Stimulated activated CD8-positive, alpha-beta memory T cell treated with anti-CD3 and anti-CD28 coated beads, Interleukin-7, amount 100 ng/mL, for 1 hour (primary cell): ENCODE measurements at places on chromosomes 7 and 10.

GRCh38 chr7:35552691-35553090, 142.2 kb downstream of the HERPUD2 start:
- no peak for DNase-seq

GRCh38 chr10:110803830-110804338, 67.8 kb upstream of the PDCD4 start:
- DNase-seq: peak; percentile 12

GRCh38 chr7:54581511-54581910, 39.3 kb downstream of the VSTM2A start:
- DNase-seq: no peak

DNA sequence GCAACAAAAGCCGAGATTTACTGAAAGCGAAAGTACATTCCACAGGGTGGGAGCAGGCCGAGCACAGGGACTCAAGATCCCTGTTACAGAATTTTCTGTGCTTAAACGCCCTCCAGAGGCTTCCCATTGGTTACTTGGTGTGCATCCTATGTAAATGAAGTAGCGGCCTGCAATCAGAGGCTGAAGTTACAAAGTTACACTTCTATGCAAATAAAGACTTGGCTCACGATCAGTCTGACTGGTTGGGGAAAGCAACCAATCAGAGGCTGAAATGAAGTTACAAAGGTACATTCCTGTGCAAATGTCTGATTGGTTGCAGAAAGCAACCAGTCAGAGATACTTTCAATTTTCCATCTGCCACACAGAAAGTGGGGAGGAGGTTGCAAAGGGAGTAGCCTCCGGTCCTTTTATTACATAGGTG, 4.1 kb downstream of the ACBD7 start:
- DNase-seq: no peak

GRCh38 chr7:46003896-46004875, 83.1 kb upstream of the IGFBP3 start:
- DNase-seq: no peak

GRCh38 chr10:130378556-130379400, 242.6 kb downstream of the GLRX3 start:
- DNase-seq: no peak

GRCh38 chr10:57113545-57113944, 752.5 kb upstream of the ZWINT start:
- DNase-seq: no peak

DNA sequence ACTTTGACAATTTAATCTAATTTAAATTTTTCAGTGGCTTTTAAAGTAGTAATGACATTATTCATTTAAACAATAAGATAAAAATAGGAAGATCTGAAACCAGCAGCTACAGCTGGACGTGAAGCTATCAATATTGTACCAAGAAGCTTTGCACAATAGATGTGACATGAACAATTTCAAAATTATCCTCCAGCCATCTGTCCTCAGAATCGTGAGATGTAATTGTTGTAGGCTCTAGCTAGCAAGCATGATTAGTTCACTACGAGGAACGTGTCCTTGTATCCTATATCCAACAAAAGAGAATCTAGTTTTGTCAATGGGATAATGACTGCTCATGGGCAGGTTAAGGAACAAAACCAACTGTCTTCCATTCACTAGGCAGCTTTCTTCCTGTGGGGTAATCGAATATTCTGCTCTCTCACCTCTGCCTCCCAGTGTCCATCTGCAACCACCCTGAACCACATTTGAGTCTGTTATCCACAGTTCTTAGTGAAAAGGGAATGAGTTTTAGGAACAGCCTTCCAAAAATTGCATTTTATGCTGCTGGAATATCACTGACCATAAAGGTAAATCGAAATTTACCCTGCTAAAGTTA, 247.3 kb downstream of the PARD3 start:
- DNase-seq: no peak

- no peak for DNase-seq
Observed at GRCh38 chr7:45325378-45325777, 167.8 kb downstream of the RAMP3 start.

DNA sequence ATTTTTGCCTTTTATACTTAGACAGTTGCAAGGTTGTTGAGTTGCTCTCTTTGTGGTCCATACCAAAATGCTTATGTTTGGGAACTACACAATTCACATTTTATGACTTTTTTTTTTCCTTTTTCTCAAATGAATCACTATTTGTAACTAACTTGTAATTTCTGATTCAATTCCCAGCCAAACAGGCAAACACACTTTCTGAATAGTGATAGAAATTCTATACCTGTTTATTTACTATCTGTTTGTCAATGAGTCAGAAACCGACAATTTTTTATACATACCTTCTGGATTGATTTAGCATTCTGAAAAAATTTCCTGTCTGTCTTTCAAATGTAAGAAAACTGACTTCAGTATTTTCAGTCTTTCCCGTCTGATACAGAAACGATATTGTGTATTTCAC, 69.1 kb downstream of the MBL2 start:
- no peak for DNase-seq

GRCh38 chr10:89479771-89480446, 55.5 kb downstream of the SLC16A12 start:
- no peak for DNase-seq

DNA sequence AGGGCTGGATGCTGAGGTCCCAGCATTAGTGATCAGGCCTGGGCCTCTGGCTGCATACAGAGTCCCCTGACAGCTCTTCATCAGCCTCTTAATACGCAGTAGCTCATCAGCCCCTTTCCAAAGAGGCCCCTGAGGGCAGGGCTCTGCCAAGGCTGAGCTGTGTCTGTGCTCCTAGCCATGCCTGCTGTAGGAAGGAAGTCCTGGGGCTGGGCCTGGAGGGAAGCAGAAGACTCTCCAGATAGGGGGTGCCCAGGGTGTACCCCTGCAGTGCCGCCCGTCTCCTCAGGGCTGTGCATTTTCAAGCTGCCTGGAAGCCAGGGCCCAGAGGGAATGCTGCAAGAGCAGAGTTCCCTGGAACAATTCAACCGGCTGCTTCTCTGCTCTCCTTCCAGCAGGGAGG, 7.3 kb upstream of the RET start:
- no peak for DNase-seq

GRCh38 chr10:59879363-59879913, 26.9 kb downstream of the CCDC6 start:
- DNase-seq: no peak

DNA sequence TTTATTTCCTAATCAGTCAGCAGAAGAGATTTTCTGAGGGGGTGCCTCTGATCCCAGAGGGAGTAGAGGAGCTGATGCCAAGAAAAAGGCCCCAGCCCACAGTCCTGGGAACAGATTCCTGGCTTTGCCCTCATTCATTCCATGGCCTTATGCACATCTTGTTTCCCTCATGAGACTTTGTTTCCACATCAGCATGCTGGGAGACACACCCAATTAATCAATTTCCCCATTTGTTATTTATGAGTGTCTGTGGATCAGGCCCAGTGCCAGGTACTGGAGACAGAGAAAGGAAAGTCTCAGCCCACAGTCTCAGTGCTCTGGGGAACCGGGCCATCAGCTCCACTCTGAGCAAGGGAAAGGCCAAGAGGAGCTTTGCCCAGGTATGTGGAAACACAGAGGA, 496.2 kb upstream of the ZMIZ1 start:
- DNase-seq: no peak

DNA sequence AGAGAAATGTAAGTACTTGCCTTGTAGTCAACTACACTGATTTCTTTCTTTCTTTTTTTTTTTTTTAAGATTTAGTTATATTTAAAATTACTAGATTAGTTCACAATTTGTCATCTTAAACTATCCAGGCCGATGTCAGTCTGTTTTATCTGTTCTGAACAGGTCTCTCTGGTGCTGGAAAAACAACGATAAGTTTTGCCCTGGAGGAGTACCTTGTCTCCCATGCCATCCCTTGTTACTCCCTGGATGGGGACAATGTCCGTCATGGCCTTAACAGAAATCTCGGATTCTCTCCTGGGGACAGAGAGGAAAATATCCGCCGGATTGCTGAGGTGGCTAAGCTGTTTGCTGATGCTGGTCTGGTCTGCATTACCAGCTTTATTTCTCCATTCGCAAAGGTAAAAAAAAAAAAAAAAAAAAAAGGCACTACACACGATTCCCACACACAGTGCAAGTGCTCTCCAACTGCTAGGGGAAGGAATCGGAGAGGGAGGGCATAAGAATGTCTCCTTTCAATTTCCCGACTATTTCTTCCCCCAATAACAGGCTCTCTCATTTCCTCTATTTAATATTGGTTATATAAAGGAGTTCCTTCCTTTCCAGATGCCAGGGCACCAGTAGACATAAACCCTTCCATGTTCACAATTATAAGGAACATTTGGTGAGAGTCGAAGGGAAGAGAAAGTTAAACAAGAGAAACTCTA, 53.4 kb downstream of the PAPSS2 start:
- no peak for DNase-seq

- DNase-seq: no peak
Observed at GRCh38 chr10:29199941-29200679, 88.8 kb upstream of the LYZL1 start.

- no peak for DNase-seq
Observed at GRCh38 chr10:110989016-110989415, 69.6 kb downstream of the SHOC2 start.

- DNase-seq: no peak
Observed at GRCh38 chr10:100347568-100348195, 649 bp downstream of the SCD start.

DNA sequence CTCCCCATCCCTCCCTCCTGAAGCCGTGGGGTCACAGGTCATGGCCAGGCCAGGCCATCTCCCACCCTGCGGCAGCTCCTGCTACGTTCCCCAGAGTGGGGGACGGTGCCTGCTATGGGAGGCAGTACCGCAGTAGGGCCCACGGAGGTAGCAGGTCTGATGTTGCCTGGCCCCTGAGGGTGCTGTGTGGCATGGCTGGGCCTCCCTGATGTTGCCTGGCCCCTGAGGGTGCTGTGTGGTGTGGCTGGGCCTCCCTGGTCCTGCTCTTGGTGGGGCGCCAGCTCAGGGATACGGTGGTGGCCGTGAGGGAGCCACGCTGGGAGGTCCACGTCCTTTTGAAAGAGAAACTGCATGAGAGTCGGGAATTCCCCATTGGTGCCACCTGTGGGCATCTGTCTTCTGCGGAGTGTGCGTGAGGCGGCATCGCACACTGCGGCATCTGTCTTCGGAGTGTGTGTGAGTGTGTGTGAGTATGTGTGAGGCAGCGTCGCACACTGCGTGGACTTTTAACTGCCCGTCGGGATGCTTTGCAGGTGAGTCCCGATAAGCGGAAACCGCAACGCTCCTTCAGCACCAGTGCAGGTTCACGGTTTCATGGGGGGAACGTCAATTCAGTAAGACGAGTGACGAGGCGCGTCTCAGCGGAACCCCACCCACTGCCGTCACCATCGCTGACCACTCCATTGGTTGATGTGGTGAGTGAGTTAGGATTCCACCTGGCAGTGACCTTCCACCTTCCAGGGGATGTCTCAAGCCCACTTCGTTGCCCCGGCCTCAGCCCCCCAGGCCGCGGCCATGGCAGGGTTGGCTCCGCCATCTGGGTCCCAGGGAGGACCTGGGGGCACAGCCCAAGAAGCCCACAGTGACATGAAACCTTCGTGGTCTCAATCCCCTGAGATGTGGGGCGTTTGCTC, 51.2 kb upstream of the CFAP46 start:
- DNase-seq: no peak

DNA sequence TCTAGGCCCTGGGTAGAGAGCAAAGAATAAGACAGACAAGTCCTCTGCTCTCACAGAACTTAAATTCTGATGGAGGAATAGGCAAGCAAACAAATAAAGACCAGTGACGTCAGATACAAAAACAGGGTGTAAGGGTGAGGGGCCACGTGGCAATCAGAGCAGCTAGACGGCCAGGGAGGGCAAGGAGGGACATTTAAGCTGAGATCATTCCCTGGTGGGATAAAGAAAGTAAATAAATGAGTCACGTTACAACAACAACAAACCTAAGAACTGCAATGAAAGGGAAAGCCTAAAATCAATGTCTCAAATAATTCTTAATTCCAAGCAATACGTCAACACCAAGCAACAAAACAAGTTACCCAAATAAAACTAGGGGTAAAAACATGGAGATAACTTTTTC, 21.8 kb downstream of the STN1 start:
- DNase-seq: no peak

DNA sequence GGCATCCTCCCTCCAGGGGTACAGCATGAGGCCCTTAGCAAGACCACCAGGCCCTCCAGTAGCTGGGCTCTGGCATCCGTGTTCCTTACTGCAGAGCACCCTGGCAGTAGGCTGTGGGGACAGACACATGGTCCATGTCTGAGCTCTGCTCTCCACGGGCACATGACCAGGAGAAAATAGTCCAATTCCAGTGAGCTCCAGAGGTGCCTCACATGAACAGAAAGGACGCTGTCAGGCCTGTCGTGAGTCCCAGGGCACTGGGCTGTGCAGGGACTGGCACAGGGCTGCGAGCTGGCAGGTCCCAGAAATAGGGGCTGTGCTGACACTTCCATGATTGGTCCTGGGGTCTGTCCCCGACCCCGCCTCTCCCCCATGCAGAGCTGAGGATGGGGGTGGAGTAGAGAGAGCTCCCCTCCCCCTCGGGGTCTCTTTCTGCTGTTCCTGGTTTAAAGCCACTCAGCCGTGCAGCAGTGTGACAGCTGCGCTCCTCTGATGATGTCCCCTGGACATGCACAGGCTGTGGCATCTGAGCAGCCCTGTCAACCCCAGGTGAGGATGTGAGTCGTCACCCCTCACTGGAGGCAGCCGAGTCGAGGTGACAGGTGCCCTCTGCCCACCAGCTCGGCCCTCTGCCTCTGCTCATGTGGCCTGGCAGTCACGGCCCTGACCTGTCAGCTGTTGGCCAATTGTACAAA, 25.2 kb upstream of the ZNF488 start:
- DNase-seq: no peak

GRCh38 chr7:93799750-93800357, 90.7 kb downstream of the TFPI2 start:
- no peak for DNase-seq

GRCh38 chr10:92011560-92012214, 88.1 kb downstream of the BTAF1 start:
- no peak for DNase-seq

DNA sequence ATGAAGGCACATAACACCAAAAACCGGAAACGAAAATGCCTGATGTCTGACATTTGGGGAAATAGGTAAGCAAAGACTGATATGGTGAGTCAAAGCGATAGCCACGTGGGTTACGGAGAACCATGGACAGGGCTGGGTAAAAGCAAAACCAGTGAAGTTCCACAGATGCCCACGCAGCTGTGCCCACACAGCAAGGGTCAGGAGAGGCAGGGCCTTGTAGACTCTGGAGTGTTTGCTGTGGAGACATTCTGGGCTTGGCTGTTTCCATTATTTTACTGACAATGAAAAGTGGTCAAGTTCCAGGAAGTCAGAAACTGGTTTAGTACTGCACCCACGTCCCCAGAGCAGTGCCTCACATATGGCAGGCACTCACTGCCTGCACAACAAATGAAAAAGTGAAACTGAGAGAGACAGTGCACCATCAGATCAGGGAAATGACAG, 148.7 kb downstream of the ZMYND11 start:
- no peak for DNase-seq

DNA sequence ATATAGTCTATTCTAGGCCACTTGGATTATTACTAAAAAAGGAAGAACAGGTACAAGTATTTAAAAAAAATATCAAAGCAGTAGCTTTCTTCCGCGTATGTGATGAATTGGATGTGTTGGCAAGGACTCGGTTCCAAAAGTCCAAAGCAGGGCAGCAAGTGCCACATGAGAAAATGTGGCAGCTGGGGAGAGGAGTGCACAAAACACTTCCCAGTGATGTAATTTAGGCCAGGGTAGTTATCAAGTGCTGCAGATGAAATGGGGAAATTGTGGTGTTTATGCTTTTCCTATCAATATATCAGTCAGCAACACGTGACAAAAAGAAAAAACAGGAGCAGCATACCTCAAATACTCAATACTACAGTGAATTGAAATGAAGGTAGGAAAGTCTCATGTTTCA, 7.0 kb downstream of the RHOBTB1 start:
- DNase-seq: no peak
